ENCODE measurements at places on chromosomes 3 and 15.

DNA sequence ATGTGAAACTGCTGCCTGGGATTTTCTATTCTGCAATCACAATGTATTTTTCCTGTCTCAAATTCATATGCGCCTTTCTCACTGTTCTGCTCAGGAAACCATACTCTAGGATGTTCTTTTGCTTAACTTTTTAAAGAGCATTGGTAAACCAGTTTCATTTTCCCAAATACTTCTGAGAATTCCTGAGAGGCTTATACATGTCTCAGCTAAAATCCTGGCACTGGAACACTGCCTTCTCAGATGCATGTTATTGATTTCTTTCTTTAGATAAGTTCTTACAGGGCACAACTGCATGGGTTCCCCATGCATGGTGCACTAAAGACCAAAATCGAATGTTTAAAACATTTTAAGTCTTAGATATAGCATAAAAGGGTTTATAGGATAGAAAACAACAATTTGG, 178.3 kb upstream of the PLSCR5 start:
- DNase-seq, result no peak

GRCh38 chr15:67899596-67900283, 59.9 kb upstream of the RNU6-1 start:
- DNase-seq, result no peak

- DNase-seq, result no peak
Measured at GRCh38 chr15:29018995-29019976, 133.5 kb downstream of the APBA2 start.

DNA sequence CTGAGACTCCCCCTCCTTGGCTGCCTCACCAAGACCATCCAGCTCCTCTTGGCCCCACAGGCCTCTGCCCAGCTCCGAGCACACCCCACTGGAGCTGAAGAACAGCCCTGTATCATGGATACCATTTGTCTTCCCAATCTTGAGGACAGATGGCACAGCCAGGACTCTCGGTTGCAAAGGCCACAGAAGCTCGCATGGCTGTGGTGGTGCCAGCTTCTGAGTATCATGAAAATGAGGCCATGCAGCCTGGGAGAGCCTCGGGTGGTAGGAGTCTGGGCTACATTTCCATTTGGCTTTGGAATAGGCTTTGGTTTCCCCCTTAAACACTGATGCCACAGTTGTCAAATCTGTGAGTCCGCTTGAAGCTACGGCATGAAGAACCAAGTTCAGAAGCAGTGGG, 106.6 kb downstream of the SEMA5B start:
- DNase-seq, result no peak

- DNase-seq, result no peak
Measured at GRCh38 chr3:15321349-15321748, 11.0 kb downstream of the SH3BP5 start.

DNA sequence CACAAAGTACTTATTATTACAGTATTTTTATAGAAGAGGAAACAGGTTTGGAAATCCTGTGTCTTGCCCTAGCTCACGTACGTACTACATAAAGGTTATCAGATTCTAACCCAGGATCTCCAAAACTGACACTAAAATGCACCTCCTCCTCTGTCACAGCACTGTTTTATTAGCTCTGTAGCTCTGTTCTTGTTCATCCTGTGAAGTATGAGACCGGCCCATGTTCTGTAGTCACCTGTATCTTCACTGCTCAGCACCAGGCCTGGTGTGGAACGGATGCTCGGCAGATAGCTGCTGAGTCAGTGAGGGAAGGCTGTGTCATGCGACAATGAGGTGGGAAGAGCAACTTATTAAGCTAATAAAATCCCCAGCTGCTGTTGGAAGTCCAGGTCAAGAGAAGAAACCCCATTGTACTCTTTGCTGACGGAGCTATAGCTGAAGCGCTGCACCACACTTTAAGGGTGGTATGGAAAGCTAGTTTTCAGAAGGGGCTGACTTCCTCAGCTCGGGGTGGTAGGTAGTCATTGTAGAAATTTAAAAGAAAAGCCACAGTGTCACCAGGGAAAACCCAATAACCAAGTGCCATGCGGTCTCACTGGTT, 22.8 kb downstream of the BCL2A1 start:
- no peak for DNase-seq

DNA sequence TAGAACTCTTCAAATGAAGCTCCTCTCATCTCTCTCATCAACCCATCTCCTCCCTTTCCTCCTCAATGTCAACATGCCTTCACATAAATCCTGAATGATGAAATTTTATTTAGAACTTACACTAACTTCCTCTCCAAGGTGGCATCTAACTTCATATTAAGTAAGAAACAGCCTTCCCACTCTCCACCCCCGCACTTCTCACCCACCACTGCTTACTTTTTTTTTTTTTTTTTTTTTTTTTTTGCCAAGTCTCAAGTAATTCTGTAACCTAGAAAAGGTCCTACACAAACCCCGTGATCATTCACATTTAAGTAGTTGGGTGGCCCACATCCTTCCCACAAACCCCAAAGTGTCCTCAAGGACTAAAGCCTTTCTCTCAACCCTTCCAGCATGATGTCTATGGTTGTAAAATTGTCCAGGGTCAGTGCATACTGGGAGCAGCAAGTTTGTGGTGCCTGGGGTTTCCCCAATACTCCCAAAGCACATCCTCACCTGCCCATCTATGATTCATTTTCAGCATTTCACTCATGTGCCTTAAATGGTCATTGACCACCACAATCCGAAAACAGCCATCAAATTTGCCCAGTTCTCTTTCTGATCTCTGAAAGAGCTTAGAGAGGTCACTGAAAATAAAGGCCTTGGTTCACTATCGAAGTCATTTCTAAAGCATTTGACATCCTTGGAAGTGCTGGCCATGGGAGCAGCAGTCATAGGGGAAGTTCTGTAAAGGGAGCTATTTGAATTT, 47.2 kb downstream of the CD86 start:
- no peak for DNase-seq

DNA sequence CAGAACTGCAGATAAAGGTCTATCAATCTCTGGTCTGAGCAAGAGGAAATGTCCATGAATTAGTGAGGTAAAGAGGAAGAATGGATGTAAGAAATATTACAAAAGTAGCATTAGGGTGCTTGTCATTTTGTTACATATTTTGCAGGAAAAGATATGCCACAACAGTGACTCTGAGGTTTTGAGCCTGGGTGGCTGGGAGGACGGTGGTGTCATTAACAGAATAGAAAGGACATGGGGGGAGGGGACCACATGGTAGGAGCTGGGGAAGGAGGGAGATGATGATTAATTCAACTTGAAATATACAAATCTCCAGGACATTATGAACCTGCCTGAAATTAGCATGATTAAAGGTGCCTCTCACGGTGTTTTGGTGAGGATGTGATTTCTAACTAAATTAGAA, 245.5 kb upstream of the MDFIC2 start:
- DNase-seq, result no peak

DNA sequence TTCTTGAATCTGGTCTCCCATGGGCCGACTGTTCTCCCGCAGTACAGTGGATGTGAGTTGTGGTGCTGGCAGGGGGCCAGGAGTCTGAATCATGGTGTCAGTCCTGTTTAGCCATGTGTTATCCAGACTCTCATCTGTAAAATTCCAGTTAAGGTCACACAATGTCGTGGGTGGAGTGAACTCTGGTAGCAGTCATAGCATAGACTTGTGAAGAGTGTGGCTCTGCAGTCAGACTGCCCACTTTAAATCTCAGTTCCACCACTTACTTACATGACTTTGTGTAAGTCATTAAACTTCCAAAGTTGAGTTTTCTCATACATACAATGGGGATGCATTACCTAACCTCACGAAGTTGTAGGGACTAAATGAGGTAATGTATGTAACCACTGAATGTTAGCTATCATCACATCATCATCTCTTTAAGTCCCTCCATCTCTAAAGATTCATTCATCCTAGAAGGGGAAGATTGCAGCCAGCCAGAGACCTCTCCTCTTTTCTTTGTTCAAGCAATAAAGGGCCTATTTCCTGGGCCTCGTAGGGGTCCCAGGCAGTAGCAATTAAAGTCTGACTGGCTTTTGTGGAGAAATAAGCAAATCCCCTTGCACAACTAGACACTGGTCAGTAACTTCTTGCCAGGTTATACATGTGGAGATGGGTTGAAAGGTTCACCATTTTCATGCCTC, 93.9 kb downstream of the PCCB start:
- no peak for DNase-seq

- no peak for DNase-seq
Measured at GRCh38 chr15:67030036-67030762, 35.2 kb upstream of the SMAD3 start.

Measured in vagina (tissue), 2 donors.